ENCODE measurements at places on chromosomes 3 and 15.

GRCh38 chr3:157672061-157672460 lies 168.8 kb upstream of the VEPH1 start:
- DNase-seq = no peak

GRCh38 chr3:152760024-152760563 lies 74.8 kb upstream of the P2RY1 start:
- no peak for DNase-seq

GRCh38 chr3:45272828-45273470 lies 46.9 kb upstream of the TMEM158 start:
- no peak for DNase-seq

DNA sequence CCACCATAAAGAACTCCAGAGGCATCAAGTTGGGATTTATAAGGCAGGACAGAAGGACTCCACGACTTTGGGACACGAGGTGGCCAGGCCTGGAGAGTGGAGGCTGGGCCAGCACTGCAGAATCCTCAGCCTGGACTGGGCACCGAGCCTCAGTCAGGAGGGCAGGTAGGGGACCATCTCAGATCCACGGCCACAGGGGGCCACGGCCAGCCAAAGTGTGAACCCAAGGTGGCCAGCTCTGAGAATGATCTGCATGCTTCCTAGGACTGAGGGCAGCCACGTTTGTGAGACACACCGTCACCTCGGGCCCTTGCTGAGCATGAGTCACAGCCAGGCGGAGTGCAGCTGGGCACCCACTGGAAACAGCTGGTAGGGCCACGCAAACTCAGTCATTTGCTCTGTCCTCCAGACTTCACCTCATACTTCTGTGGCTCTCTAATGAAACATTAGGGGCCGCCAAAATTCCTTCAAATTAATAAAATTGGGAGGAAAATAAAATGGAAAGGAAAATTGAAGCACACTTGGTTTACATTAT lies 65.8 kb downstream of the CTNNB1 start:
- peak; percentile 66 for DNase-seq

GRCh38 chr15:77546870-77547269 lies 85.8 kb downstream of the LINGO1 start:
- peak; percentile 15 for DNase-seq

DNA sequence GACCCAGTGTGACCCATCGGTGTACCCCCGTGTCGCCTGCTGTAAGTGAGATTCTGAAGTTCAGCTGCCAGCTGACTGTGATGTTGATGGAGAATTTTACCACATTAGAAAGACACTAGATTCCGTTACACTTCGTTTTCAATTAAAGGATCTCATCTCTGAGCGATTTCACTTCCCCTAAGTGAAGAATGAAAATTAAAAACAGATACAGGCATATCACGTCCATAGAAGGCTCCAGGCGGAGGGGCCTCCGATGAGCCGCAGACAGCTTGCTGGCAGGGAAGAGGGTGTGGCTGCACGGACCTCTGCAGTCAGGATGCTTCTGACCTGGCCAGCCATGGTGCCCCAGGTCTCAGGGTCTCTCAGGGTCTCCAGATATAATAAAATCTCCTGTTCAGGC lies 6.6 kb upstream of the CPN2 start:
- no peak for DNase-seq

DNA sequence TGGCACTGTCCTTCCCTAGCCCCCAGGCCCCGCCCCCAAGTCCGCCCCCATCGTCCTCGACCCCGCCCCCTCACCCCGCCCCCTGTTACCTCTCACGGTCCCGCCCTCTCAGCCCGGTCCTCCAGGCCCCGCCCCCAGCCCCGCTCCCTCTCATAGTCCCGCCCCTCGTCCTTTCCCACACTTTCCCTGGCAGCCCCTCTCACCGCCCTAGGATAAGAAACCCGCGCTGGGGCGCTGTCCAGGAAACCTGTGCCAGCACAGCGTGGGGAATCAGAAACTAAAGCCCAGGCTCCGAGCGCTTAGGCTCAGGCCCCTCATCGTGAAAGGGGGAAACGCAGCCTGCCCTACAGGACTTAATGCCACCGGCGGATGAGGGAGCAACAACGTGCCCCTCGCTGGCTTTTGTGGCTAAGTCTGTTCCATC lies 20.9 kb downstream of the TRPM1 start:
- DNase-seq = no peak

GRCh38 chr15:48177383-48177765 lies 721 bp downstream of the MYEF2 start:
- DNase-seq = peak; percentile 68

- peak; percentile 31 for DNase-seq
Measured at GRCh38 chr3:115148142-115148790, 1.2 kb upstream of the ZBTB20 start.

Measured in M059J (cell line).